ENCODE measurements at places on chromosomes 1 and 21.

- DNase-seq: no peak
These were observed 47.0 kb downstream of the MRPL39 start for GRCh38 chr21:25560271-25560685.

- no peak for DNase-seq
These were observed 115.5 kb downstream of the LRRC53 start for GRCh38 chr1:74396933-74397332.

- no peak for DNase-seq
These were observed 6.6 kb upstream of the RUNX3 start for GRCh38 chr1:24936684-24937083.

GRCh38 chr1:21891621-21892479, 45.3 kb downstream of the HSPG2 start:
- no peak for DNase-seq

- DNase-seq: no peak
These were observed 66.5 kb downstream of the FCRL5 start for GRCh38 chr1:157485793-157486192.

DNA sequence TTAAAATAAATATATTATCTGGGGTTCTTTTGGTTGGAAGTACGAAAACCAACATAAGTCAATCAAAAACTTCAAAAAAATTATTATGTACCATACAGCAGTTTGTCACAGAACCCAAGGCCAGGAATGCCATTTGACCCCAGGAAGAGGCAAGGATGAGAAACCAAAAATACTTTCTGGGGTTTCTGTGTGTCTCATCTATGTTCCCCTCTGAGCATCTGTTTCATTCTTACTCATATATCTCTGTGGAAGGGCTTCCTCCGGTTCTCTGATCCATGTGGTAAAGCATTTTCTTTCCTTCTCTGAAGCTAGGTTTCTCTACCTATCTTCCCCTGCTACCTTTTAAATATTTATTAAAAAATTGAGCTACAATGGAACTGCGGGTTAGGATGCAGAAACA, 9.8 kb upstream of the FCRL1 start:
- no peak for DNase-seq

DNA sequence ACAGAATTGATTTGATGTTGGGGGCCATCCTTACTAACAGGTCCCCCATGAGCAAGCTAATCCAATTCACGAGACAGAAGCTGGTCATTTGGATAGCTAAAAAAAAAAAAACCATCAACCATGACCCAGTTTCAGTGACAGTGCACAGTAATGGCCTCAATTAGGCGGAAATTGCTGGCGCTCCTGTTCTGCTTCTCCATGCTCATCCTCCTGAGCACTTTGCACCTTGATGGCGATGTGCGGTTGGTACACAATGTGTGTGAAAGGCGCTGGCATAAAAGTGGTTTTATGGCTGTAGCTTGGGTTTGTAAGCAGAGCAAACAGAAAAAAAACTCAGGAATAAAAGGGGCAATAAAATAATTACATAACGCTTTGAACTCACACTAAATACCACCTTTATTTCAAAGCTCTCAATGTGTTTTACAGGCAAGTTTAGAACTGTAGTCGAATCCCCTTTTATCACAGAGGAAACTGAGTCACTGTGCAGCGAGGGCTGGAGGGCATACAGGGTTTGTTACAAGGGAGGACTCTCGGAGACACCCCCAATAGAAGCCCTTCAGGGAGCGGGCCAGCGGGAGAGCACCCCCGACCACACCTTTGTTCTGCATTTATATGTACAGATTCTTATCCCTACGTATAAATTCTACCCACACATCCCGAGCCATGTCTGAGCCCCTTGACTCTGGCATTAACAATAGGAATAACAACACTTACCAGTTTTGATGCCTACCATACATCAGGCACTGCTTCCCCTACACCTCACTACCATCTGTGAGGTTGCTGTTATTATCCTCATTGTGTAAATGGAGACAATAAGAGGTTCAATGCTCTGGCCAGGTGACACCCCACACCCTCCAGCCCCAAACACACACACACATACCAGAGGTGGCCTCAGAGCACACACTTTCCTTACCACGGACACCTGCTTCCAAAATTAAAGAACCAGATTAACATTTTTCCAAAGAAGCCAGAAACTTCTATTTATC, 213.5 kb upstream of the IRF2BP2 start:
- no peak for DNase-seq

- no peak for DNase-seq
These were observed 22.1 kb downstream of the CLIC4 start for GRCh38 chr1:24767351-24767750.

DNA sequence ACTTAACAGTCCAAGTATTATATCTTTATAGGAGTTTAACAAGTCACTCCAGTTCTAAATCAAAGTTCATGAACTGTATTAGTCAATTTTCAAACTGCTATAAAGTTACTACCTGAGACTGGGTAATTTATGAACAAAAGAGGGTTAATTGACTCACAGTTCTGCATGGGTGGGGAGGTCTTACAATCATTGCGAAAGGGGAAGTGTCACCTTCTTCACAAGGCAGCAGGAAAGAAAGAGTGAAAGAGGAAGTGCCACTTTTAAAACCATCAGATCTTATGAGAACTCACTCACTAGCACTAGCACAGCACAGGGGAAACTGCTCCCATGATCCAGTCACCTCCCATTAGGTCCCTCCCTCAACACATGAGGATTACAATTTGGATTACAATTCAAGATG, 70.0 kb downstream of the CLCA4 start:
- DNase-seq: no peak

GRCh38 chr1:247468481-247469140, 10.7 kb upstream of the OR2B11 start:
- DNase-seq: no peak

DNA sequence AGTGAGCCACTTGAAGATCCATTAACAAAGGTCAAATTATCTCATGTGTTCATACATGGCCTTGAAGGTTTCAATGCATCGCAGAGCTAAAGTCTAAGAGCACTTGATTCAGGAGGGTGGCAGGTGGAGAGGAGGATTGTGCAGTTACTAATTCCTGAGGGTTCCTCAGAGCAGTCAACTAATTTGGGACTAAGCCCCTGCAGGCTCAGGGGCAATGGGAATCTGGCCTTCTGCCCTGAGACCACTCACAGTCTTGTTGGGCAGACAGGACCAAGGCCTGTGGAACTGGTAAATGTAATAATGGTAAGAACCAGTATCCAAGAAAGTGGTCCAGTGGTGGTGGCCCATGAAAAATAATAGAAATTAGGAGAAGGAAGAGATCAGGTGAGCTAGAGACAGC, 127.4 kb upstream of the HMGB4 start:
- no peak for DNase-seq

DNA sequence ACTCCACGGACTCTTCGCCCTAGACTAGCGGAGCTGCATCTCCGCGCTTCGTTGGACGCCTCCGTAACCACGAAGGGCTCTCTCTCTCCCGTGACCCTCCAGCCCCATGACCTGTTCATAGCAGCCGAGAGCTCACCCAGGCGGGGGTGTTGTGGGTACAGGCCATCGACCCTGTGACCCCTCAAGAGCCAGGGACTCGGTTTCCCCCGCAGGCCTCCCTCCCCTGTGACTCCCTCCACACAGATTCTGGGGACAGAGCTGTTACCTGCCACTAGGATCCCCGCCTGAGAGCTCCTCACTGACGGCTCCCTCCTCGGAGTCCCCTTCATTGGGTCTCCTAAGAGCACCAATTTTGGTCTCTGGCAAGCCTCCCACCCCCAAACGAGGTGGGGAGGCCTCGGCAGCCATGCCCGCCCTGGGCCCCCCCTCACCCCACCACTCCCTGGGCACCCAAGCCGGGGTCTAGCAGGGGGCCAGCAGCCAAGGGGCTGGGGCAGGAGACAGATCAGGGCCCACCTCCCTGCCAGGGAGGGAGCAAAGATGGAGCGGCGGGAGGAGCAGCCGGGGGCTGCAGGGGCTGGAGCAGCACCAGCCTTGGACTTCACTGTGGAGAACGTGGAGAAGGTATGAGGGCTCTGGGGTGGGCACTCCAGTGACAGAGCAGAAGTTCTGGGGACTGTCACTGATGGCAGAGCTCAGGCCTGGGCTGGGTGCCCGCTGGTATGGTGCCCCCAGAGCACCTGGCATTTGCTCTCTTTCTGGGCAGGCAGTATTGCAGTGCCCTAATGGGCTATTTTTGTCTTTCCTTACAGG, 517 bp downstream of the IPO13 start:
- no peak for DNase-seq

- no peak for DNase-seq
These were observed 13.7 kb upstream of the SRP9 start for GRCh38 chr1:225763716-225764548.

- DNase-seq: no peak
These were observed 10.8 kb downstream of the NSL1 start for GRCh38 chr1:212780759-212781158.

DNA sequence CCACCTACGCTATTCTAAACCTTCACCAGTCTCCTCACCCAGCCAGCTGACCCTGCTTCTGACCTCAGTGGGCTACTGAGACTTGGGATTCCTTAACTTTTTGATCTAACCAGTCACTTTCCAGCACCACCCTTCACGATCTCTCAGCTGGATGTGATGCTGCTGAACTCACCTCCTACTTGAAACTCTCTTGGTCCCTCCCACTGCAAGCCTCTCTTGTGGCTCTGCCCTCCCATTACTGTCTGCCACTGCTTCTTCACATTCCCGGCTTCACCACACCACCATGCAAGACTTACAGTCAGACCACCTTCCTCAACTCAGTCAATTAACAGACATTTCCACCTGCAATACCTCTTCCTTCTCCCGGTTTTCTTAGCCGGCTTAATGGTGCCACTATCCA, 6.3 kb downstream of the TAF5L start:
- DNase-seq: no peak

DNA sequence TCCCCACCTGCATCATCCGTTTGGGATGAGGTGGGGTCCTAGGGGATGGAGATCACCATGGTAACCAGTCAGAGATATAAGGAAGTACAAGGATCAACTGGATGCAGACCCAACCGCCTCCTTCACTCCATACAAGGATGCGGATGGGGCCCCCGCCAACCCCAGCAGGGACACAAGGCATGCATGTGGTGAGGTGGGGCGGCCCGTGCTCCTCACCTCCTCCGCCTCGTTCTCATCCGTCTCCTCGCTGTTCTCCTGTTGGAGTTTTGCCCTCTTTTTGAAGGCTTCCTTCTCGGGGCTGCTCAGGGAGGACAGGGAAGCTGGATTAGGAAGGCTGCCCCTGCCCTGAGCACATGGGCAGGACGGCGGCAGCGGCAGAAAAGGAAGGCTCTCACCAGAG, 23.8 kb downstream of the KIF21B start:
- no peak for DNase-seq

- DNase-seq: no peak
These were observed 30.0 kb upstream of the C1orf185 start for GRCh38 chr1:51072043-51072439.

GRCh38 chr1:226754793-226755533, 15.9 kb upstream of the ITPKB start:
- no peak for DNase-seq

DNA sequence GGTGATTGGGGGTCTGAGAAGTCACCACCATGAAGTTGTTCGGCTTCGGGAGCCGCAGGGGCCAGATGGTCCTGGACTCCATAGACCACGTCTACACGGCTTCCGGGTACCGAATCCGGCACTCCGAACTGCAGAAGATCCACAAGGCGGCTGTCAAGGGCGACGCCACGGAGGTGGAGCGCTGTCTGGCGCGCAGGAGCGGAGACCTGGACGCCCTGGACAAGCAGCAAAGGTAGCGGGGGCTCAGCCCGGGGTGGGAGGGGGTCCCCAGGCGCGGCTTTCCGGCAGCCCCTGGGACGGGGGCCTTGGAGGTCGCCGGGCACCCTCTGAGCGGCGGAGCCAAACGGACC, 146.5 kb downstream of the LIPI start:
- no peak for DNase-seq

DNA sequence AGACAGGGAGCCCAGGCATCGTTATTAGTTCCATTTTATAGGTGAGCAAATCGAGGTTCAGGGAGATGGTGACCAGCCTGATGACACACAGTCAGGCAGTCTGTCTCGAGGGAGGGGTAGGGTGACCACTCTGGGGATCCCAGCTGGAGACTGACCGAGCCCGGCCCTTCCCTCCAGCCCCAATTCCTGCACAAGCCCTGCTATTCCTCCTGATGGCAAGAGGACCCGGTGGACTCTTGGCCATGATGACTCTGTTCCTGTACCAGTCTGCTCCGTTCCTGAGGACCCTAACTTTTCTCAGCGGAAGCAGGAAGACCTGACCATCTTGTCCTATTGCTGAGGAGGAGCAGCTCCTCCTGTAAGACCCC, 391 bp downstream of the AGT start:
- no peak for DNase-seq

GRCh38 chr1:67690411-67690810, 5.4 kb downstream of the GADD45A start:
- DNase-seq: no peak

GRCh38 chr1:77888081-77888780, at the start of gene NEXN:
Gene NEXN, plus strand, starts transcription at chr1:77888624. Its CDS starts 27,483 bp downstream, at chr1:77916107.
- DNase-seq: no peak

DNA sequence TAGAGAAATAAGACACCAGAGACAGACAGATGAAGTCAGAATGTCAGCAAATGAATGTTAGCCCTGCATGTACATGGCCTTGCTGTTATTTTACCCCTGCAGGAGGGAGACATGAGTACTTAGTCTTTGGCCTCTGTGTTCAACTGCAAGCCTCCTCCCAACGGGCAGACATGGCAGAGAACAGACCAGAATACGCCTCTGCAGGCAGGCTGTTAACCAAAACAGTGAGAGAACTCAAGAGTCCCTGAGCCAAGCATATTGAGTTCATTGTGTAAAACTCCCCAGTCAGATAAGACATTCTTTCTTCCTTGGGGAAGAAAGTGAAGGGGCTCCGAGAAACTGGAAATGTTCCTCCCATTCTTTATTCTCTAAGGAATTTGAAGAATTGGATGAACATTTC, 150.9 kb downstream of the PHTF1 start:
- no peak for DNase-seq

- DNase-seq: no peak
These were observed 15.8 kb upstream of the ETV3L start for GRCh38 chr1:157115429-157115838.

DNA sequence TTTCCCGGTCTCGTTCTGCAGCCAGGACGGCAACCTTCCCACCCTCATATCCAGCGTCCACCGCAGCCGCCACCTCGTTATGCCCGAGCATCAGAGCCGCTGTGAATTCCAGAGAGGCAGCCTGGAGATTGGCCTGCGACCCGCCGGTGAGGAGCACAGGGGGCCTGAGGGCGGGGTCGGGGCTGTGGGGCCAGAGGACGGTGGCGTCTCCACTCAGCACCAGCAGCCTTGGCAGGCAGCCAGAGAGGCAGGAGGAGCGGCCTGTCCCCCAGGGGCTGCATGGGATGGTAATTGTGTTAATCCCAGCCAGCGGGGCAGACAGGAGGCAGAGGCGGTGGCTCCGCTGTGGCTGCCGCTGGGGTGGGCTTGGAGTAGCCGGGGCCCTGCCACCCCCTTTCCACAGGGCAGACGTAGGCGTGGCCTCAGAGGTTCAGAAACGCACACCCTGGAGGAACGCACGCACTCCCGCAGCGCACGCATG, 12.1 kb downstream of the SAMD11 start:
- DNase-seq: no peak

- no peak for DNase-seq
These were observed 17.1 kb downstream of the BCAN start for GRCh38 chr1:156658945-156659574.

DNA sequence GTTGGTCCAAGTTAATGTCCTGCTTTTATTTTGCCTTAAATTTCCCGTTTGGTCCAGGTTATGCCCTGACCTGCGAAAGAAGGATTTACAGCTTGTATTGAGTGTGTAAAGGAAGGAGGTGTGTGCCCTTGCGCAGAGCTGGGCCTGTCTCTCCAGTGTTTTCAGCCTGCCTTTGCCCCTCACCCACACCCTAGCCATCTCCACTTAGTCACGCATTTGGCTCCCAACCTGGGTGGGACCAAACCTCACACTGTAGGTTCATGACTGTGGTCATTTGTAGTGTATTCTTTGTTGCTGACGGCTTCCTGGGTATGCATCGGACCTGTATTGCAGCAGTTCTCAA, 572 bp upstream of the SRSF10 start:
- no peak for DNase-seq

All from T-cell (primary cell).